ENCODE measurements at places on chromosomes 4 and X.

- DNase-seq: no peak
Observed at GRCh38 chrX:107747596-107748161, 27.9 kb downstream of the TSC22D3 start.

DNA sequence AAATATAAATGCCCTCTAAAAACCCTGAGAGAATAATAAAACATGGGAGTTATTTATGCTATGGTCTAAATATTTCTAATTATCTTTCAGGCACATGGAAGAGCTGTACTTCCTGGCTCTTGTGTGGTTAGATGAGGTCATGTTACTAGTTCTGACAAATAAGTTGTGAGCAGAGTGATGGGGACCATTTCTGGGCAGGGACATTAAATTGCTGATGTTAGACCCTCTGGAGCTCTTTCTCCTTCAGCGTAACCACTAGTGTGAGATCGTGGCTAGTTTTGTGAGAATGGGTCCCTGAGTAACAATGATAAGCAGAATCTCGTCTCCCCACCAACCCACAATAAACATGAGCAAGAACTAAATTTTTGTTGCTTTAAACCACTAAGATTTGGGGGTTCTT, 108.0 kb downstream of the MAML3 start:
- DNase-seq: no peak

DNA sequence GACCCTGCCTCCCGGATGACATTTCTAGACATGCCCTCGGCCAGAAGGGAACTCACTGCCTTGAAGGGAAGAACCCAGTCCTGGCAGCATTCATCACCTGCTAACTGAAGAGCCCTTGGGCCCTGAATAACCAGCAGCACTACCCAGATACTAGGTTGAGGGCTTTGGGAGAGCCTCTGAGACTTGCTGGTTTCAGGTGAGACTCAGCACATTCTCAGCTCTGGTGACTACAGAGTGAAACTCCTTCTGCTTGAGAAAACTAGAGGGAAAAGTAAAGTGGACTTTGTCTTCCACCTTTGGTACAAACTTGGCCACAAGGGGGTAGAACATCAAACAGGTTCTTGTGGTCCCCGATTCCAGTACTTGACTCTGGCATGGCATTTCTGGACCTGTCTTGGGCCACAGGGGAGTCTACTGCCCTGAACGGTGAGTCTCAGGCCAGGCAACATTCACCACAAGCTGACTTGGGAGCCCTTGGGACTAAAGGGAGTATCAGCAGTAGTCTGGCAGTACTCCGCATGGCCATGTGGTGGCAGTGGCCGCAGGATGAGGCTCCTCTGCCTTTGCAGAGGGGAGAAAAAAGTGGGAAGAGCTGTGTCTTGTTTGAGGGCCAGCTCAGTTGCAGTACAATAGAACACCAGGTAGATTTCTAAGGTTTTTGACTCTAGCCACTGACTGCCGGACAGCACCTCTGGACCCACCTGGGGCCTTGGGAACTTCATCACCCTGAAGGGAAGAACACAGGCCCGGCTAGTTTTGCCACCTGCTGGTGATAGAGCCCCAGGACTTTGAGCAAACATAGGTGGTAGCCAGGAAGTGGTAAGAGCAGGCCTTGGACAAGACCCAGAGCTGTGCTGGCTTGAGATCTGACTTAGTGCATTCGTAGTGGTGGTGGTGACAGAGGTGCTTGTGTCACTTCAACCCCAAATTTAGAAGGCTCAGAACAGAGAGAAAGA, 414.8 kb downstream of the OPHN1 start:
- DNase-seq: no peak

- no peak for DNase-seq
Observed at GRCh38 chrX:46587753-46588171, 14.2 kb downstream of the CHST7 start.

GRCh38 chr4:39278476-39278875, 87.7 kb downstream of the RFC1 start:
- no peak for DNase-seq

DNA sequence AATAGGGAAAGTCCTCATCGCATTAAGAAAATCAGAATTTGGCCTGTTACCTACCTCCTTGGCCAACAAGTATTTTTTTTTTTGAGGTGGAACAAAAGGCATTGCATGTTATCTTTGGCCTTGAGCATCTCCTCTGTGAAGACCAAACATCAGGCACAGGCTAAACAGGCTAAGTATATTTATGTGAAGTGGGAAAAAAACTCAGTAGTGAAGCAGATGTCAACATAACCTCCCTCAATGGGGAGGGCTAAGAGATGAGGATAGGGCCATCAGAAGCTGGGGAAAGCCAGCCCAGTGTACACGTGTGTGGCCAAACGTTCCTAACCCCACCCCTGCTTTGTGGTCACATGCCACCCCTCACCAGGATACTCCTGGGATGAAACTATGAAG, 102.5 kb downstream of the FNIP2 start:
- DNase-seq: no peak

DNA sequence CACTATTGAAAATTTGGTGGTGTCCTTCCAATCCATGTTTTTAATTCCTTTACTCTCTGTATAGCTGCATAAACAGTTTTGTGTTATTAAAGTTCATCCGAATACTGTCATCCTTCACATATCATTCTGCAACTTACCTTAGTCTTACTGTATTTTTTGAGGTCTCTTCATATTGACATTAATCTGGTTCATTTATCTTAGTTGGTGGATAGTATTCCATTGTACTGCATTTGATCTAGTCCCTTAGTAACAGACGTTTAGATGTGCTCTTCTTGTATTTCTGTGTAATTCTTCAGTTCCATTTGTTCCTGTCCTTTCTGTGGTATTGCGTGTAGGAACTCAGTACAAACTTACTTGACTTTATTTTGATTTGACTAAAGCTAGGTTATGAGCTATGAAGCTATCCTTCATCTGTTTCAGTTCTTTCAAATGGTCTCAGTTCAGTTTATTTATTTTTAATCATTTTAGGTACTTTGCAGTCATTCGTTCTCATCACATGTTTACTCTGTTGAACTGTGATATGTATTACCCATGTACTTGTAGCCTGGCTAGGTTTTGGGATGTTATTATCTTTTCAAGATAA, 41.3 kb downstream of the RAPGEF2 start:
- DNase-seq: no peak

GRCh38 chr4:76747563-76747962, 150.4 kb downstream of the SOWAHB start:
- no peak for DNase-seq

GRCh38 chr4:73166212-73166611, 92.4 kb downstream of the ANKRD17 start:
- no peak for DNase-seq

- no peak for DNase-seq
Observed at GRCh38 chrX:79156818-79157217, 12.3 kb downstream of the GPR174 start.

- DNase-seq: no peak
Observed at GRCh38 chr4:3017504-3017903, 54.1 kb downstream of the GRK4 start.

GRCh38 chr4:145988628-145989027, 50.0 kb upstream of the ZNF827 start:
- DNase-seq: no peak

DNA sequence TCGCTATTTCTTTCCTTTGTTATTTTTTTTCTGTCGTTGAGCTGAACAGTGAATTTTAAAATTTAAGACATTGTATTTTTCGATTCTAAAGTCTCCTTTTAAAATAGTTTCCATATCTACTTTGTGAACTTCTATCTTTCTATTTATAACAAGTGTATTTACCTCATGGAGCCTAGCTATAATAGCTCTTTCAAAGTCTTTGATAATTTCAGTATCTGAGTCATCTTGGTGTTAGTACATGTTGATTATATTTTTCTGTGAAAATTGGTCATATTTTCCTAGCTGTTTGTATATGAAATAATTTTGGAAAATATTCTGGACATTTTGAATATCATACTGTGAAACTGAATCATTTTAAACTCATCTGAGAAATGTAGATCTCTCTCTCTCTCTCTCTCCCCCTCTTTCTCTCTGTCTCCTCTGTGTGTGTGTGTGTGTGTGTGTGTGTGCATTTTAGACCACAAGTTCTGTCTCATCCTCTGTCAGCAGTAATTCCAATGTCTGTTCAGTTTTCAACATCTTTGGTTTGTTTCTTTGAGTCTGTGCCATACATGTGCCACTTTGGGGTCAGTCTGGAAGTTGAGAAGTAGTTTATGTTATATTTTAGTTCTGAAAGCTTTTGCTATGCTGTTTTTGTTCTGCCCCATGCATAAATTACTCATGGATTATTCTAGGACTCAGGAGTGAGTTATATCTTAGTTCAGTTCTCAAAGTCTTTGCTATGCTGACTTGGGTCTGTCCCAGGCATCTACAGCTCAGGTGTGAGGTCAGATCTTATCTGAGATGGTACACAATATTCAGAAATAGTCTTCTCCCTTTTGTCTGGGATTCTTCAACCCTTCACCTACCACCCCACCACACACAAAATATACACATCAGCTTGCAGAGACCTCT, 366.4 kb upstream of the CASK start:
- DNase-seq: no peak

- DNase-seq: peak; percentile 13
Observed at GRCh38 chr4:11505221-11505971, 76.7 kb upstream of the HS3ST1 start.

GRCh38 chr4:89337681-89338080, 30.1 kb upstream of the GPRIN3 start:
- no peak for DNase-seq

DNA sequence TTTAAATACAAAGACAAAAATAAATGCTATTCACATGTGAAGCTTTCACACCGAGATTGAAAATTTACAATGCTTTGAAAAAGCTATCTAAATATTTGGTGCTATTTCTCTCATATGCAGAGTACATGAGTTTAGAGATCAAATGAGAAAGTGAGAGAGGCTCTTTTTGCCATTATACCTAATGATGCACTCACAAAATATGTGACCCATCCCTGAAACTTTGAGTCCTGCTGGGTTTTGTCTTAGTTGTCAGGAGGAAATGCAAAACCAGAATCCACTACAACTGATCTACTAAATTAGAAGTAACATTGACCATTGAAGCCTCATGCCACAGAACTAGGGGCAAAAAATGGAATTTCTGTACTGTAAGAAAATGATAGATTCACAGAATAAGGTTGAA, 251.7 kb downstream of the MAPK10 start:
- no peak for DNase-seq

GRCh38 chrX:150569155-150569477, 695 bp downstream of the MTM1 start:
- no peak for DNase-seq

DNA sequence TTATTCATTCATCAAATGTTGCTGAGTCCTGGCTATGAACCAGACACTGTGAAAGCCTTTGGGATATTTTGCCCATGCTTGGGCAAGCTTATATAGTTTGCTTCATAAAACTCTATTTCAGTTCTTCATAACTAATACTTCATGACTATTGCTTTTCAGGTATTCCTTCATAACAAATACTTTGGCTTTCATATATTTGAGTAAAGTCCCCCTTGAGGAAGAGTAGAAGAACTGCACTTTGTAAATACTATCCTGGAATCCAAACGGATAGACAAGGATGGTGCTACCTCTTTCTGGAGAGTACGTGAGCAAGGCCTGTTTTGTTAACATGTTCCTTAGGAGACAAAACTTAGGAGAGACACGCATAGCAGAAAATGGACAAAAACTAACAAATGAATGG, 1.7 kb upstream of the AFP start:
- no peak for DNase-seq

- no peak for DNase-seq
Observed at GRCh38 chr4:68176500-68176899, 46.8 kb upstream of the TMPRSS11F start.

- DNase-seq: no peak
Observed at GRCh38 chr4:92333016-92333415, 29.2 kb downstream of the GRID2 start.

GRCh38 chr4:4860600-4861389, 1.3 kb downstream of the MSX1 start:
- no peak for DNase-seq

GRCh38 chr4:147310312-147310711, 170.6 kb upstream of the EDNRA start:
- no peak for DNase-seq

All from activated CD8-positive, alpha-beta memory T cell treated with anti-CD3 and anti-CD28 coated beads for 4 hours (primary cell).